Lung (tissue), 17 donors: ENCODE measurements at places on chromosomes 1 and 21. TPM values are rescaled to one million over a fixed set of nuclear protein-coding genes. Genes with fewer than 3 reads are reported as not detected.

CD1B gene
- not detected for total RNA-seq

TTC39A gene
- total RNA-seq: 16.6 TPM

DNA sequence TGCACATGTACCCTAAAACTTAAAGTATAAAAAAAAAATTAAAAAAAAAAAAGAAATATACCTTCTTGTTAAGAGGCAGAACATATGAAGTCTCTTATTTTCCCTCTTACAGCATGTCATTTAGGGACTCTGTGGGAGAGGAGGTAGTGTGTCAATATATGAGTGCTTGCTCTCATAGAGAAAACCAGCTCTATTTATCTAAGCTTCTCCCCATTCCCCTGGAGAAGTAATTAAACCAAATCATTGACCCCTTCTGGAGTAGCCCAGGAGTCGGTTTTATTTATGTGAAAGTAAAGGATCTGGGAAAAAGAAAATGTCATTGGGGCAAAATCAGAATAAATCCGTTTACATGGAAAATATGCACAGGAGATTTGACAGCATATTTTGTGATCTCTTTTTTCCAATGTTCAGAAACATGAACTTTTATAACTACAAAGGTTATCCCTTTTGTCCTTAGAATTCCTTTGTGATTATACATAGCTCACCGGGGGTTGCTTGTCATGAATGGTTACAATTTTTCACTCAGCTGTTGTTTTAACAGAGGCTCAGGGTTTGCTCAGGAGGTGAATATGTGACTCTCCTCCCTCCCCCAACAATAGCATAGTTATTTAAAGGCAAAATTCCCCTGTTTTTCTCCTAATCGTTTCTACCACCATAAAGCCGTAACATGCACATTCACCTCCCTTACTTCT is 114.5 kb upstream of the C1orf21 start:
- DNase-seq: no peak

SPRR1B gene
- not detected for total RNA-seq

- no peak for DNase-seq
Measured at GRCh38 chr21:26883768-26884167, 38.6 kb upstream of the ADAMTS1 start.

- DNase-seq: peak; percentile 44
Measured at GRCh38 chr1:21284206-21285054, 5.8 kb downstream of the ECE1 start.

GRCh38 chr1:203672346-203672745 is 45.7 kb downstream of the ATP2B4 start:
- DNase-seq: peak; percentile 98

- DNase-seq: no peak
Measured at GRCh38 chr1:19975423-19976193, 3.8 kb downstream of the PLA2G2A start.

PGLYRP4 gene
- total RNA-seq: 1.0 TPM

GRCh38 chr1:223062177-223062576 is 80.9 kb downstream of the TLR5 start:
- DNase-seq: no peak

GRCh38 chr1:3031401-3032221 is 10.3 kb downstream of the ACTRT2 start:
- peak; percentile 24 for DNase-seq

LRRC71 gene
- total RNA-seq: 4.9 TPM

DNA sequence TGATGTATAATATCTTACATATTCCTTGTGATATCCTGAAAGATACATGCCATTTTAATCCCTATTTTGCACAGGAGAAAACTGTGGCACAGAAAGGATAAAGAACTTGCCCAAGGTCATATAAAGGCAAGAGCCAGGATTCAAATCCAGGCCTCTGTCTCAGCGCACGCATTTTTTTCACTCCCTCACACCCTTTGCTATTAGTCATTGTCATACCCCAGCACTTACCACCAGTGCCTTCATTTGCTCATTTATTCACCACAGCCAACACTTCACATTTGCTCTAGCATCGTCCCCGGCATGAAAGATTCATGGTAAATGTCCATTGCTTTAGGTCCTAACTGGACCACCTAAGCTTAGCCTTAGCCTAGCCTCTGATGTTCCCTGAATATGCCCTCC is 14.2 kb downstream of the ALX3 start:
- no peak for DNase-seq

FCAMR gene
- not detected for total RNA-seq

GRCh38 chr21:46472246-46472645 is 13.6 kb downstream of the DIP2A start:
- DNase-seq: no peak

GPR25 gene
- total RNA-seq: 1.0 TPM

GRCh38 chr1:20059847-20060246 is 10.1 kb upstream of the PLA2G5 start:
- DNase-seq: no peak
